ENCODE measurements at places on chromosomes 1 and 21. TPM values are rescaled to one million over a fixed set of nuclear protein-coding genes. Genes with fewer than 3 reads are reported as not detected.

GRCh38 chr1:147486876-147487656 lies 54.2 kb upstream of the BCL9 start:
- 0 out of 2 replicates have a peak, but pooled peaks cover 8% of the 10 kb centered on the region for H3K27me3 ChIP-seq
- H3K4me3 ChIP-seq = no peak overlapping the region
- DNase-seq = no peak
- no peaks in the 10 kb centered on the region for H3K4me1 ChIP-seq

DNA sequence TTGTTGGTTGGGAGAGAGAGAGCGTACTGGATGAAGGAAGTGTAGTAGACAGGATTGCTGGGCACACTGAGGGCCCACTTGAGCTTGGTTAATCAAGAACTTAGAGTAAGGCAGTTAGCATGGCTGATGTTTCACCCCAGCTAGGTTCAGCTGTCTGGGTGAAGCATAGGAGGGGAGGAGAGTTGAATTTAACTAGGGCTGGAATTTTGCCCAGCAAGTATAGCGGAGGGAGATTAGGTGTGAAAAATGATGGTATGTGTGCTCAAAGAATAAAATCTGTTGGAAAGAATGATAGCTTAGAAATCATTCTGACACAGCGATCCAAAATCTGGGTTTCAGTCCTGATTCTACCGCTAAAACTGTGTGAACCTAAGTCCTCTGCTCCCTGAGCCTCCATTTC lies 461.5 kb upstream of the PROX1 start:
- H3K4me3 ChIP-seq = no peak overlapping the region
- no peak overlapping the region for H3K27ac ChIP-seq
- no peaks in the 10 kb centered on the region for H3K4me1 ChIP-seq
- no peak for DNase-seq

GRCh38 chr21:32794644-32795079 lies 23.1 kb upstream of the PAXBP1 start:
- H3K27ac ChIP-seq = no peak overlapping the region
- H3K4me3 ChIP-seq = no peak overlapping the region
- no peak for DNase-seq
- no peaks in the 10 kb centered on the region for H3K4me1 ChIP-seq
- no peaks in the 10 kb centered on the region for H3K36me3 ChIP-seq

- no peak for DNase-seq
- no peak overlapping the region for H3K4me3 ChIP-seq
- no peaks in the 10 kb centered on the region for H3K4me1 ChIP-seq
Measured at GRCh38 chr1:5747426-5748285, 244.6 kb downstream of the NPHP4 start.

- H3K27me3 ChIP-seq = no peaks in the 10 kb centered on the region
- no peak overlapping the region for H3K4me3 ChIP-seq
- H3K4me1 ChIP-seq = no peaks in the 10 kb centered on the region
Measured at GRCh38 chr1:154719586-154720327, 111.8 kb upstream of the ADAR start.

DNA sequence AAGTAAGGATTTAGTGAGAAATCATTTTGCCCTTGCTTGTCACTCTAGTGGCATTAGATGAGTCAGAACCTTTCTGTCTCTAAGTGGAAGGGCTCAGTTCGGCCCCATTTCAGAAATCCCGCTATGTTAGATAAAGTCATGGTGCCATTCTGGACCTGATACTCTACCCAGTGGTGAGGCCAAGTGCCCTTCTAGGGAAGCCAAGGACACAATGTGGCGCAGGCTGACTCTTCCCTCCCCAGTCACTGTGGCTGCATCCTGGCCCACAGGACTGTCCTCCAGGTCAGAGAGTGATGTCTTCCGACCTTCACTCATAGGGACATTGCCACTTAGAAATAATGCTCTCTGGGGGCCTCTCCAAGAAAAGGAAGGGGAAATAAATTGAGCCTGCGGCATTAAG lies 48.3 kb upstream of the MTR start:
- H3K36me3 ChIP-seq = no peaks in the 10 kb centered on the region
- no peak overlapping the region for H3K4me3 ChIP-seq
- peaks cover 7% of the 10 kb centered on the region for H3K27me3 ChIP-seq
- no peak for DNase-seq

GRCh38 chr21:43957611-43958362 lies 54.3 kb upstream of the TRAPPC10 start:
- H3K4me3 ChIP-seq = no peak overlapping the region
- H3K4me1 ChIP-seq = peaks cover 17% of the 10 kb centered on the region
- no peak for DNase-seq
- H3K27ac ChIP-seq = no peak overlapping the region
- peaks cover 29% of the 10 kb centered on the region for H3K36me3 ChIP-seq

DNA sequence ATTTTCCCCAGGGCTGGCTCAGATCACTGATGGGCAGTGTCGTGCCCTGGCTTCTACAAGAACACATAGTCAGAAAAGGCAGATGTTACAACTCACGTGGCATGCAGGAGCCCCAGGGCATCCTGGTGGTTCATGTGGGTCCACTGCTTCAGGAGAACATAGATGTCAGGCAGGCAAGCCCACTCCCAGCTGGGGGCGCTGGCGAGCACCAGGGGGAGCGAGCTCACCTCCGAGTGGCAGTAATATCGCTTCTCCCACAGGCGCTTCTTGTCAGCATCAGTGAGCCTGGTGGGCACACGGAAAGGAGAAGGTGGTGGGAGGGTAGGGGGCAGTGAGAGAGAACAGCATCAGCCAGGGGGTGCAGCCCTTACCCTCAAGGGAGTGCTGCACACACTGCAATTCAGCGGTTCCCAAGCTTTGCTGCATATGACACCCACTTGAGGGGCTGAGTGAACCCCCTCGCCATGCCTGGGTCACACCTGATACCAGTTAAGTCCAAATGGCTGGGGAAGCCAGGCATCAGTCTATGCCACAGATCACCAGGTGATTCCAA lies 34.3 kb upstream of the PPP1R15B start:
- no peaks in the 10 kb centered on the region for H3K36me3 ChIP-seq
- no peaks in the 10 kb centered on the region for H3K4me1 ChIP-seq
- H3K27me3 ChIP-seq = no peaks in the 10 kb centered on the region

The GPR25 gene
- not detected for total RNA-seq

GRCh38 chr1:28510273-28510969 lies 4.6 kb downstream of the RCC1 start:
- H3K4me3 ChIP-seq = peak overlapping the region; percentile 60
- H3K27me3 ChIP-seq = peaks cover 28% of the 10 kb centered on the region
- H3K4me1 ChIP-seq = peaks cover 35% of the 10 kb centered on the region
- DNase-seq = no peak

The PROX1 gene
- total RNA-seq = 0.25 TPM

- H3K27me3 ChIP-seq = no peaks in the 10 kb centered on the region
- no peak overlapping the region for H3K4me3 ChIP-seq
- no peaks in the 10 kb centered on the region for H3K36me3 ChIP-seq
Measured at GRCh38 chr1:106173101-106173500, 883.4 kb upstream of the PRMT6 start.

The SPRR2G gene
- not detected for total RNA-seq

GRCh38 chr21:45638707-45639106 lies 4.8 kb upstream of the PCBP3 start:
- H3K4me3 ChIP-seq = no peak overlapping the region
- H3K27ac ChIP-seq = no peak overlapping the region
- H3K36me3 ChIP-seq = peaks cover 2% of the 10 kb centered on the region
- no peaks in the 10 kb centered on the region for H3K27me3 ChIP-seq
- peaks cover 36% of the 10 kb centered on the region for H3K4me1 ChIP-seq

GRCh38 chr1:205326812-205327466 lies 5.4 kb upstream of the NUAK2 start:
- H3K4me3 ChIP-seq = no peak overlapping the region
- peaks cover 13% of the 10 kb centered on the region for H3K4me1 ChIP-seq
- DNase-seq = no peak
- no peaks in the 10 kb centered on the region for H3K27me3 ChIP-seq
- H3K27ac ChIP-seq = no peak overlapping the region
- no peaks in the 10 kb centered on the region for H3K36me3 ChIP-seq

The RGS4 gene
- 3.4 TPM for total RNA-seq

The ADAM30 gene
- not detected for total RNA-seq

DNA sequence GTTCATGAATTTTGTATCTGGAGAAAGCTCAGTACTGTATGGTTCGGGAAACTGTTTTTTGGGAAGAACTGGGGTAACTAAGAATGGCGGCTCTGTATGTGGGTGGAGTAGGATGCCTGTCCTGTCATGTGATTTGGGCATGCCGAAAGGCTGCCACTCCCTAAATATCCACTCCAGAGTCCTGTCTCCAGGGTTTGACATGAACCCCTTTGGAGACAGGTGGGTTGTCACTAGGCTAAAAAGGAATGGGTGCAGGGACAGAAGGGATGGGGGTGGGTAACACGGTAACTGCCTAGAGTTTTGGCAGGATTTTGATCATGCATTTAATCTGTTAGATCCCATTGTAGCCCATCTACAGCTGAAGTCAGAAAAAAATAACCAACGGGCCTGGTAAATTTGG lies 150.1 kb downstream of the KCNJ6 start:
- DNase-seq = no peak
- no peak overlapping the region for H3K27ac ChIP-seq
- H3K36me3 ChIP-seq = no peaks in the 10 kb centered on the region
- H3K4me1 ChIP-seq = peaks cover 4% of the 10 kb centered on the region
- H3K4me3 ChIP-seq = no peak overlapping the region

DNA sequence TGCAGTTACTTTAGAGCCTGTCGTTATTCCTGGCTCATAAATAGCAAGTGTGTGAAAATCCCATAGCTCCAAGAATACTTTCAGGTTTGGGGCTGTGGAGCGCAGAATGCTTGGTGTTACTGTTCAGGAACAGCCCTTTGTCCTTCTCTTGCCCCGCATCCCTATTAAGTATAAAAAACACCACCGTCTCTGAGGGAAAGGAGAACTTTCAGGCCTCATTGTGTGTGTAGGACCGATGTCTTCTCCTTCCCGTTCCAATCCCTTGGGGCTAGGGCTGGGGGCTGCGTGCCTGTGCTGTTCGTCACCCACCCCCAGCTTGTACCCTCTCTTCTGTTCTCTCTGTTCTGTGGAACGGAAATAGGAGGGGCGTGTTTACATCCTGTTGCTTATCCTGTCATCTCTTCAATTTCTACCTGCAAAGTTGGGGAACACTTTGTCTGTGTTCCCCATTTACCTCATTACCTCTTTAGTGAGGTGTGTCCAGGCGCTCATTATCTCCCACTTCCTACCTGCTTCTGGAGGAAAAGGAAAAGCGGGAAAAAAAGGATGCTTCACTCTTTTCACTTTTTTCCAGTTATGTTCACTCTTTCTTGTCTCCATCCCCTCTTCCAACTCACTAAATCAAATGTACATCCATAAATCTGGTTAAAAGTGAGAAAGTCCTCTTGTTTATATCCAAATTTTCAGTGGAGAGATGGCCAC lies 788 bp upstream of the TXNIP start:
- peak overlapping the region; percentile 47 for H3K4me3 ChIP-seq
- H3K27me3 ChIP-seq = no peaks in the 10 kb centered on the region
- DNase-seq = no peak
- H3K36me3 ChIP-seq = peaks cover 32% of the 10 kb centered on the region
- peak overlapping the region; percentile 64 for H3K27ac ChIP-seq

The IL12RB2 gene
- total RNA-seq = not detected

The GABRD gene
- not detected for total RNA-seq

DNA sequence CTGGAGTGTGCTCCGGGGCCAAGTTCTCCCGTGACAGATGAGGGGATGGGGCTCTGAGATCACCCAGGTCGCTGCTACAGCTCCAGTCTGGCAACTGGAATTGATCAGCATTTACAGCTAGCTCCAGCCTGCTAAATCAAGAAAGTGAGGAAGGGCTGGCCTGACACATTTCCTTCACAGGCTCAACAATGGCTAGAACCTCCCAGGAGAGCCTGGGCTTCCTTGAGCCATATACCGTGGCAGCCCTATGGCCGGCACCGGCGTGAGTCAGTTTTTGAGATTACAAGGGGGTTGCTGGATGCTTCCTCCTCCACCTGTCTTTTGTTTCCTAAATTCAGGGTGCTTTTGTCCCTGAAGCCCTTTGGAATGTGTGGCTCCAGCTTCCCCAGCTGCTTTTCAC lies 104.2 kb downstream of the ETS2 start:
- no peak overlapping the region for H3K27ac ChIP-seq
- H3K4me1 ChIP-seq = peaks cover 40% of the 10 kb centered on the region
- no peak overlapping the region for H3K4me3 ChIP-seq
- no peaks in the 10 kb centered on the region for H3K36me3 ChIP-seq
- H3K27me3 ChIP-seq = no peaks in the 10 kb centered on the region

GRCh38 chr1:195373856-195374255 lies 1234.4 kb downstream of the KCNT2 start:
- DNase-seq = no peak
- H3K36me3 ChIP-seq = no peaks in the 10 kb centered on the region
- no peak overlapping the region for H3K27ac ChIP-seq
- H3K27me3 ChIP-seq = no peaks in the 10 kb centered on the region

DNA sequence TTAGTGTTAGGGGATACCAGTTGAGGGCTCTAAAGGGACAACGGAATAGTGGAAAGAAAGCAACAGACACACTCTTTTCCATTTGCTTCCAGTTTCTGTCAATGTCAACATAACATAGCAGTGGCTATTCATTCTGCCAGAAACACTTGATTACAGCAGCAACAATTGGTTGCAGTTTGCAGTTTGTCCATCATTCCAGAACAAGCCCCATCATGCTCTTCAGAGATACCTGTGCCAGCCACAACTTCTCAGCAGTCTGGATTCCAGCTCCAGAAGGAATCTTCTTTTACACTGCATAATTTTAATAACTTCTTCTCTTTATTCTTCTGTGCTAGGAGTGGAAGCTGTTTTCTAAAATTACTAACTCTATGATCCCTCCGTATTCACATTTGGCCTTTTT lies 1521.4 kb downstream of the PLA2G4A start:
- no peak for DNase-seq
- H3K4me1 ChIP-seq = no peaks in the 10 kb centered on the region
- H3K36me3 ChIP-seq = no peaks in the 10 kb centered on the region
- no peak overlapping the region for H3K4me3 ChIP-seq

GRCh38 chr1:232553809-232554208 lies 76.1 kb downstream of the SIPA1L2 start:
- H3K36me3 ChIP-seq = no peaks in the 10 kb centered on the region
- peaks cover 11% of the 10 kb centered on the region for H3K4me1 ChIP-seq
- H3K27me3 ChIP-seq = no peaks in the 10 kb centered on the region
- no peak overlapping the region for H3K27ac ChIP-seq
- DNase-seq = no peak
